ENCODE measurements at places on chromosomes 3 and 15.

DNA sequence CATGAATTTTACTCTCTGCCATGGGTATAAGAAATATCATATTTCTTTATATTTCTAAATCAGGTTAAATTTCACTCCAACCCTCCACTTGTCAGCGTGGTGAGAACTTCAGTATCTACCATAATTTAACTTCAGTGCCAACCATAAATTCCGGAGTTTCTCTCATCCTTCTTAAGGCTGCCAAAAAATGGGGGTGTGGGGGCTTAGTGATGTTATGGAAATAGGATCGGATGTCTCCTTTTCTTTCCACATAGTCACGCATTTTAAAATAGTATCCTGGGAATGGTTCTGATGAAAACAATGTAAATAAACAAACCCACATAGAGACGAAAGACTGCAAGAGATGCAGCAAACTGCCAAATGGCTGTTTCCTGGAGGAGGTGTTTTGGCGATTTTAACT lies 12.9 kb upstream of the FAM3D start:
- no peak for DNase-seq

DNA sequence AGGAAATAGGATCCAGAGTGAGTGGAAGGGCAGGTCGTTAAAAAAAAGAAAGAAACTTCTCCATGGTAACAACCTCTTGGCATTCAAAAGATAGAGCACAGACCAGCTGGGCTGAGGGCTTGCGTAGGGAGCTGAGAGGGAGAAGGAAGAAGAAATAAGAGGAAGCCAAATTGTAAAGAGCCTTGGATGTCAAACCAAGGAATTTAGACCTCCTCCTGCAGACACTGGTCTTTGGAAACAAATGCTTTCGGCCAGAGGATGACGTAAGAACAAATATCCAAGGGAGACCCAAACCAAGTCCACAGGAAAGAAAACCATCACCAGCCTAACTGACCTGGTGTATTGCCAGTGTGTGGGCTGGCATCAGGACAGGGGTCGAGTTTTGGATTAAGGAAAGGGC lies 155.2 kb downstream of the UACA start:
- no peak for DNase-seq

- no peak for DNase-seq
Observed at GRCh38 chr15:91625506-91625905, 228.0 kb upstream of the SLCO3A1 start.

GRCh38 chr3:14481018-14481645 lies 59.0 kb downstream of the GRIP2 start:
- no peak for DNase-seq

GRCh38 chr3:67739851-67740250 lies 85.4 kb upstream of the SUCLG2 start:
- no peak for DNase-seq

GRCh38 chr3:11323813-11324212 lies 51.6 kb downstream of the ATG7 start:
- no peak for DNase-seq

DNA sequence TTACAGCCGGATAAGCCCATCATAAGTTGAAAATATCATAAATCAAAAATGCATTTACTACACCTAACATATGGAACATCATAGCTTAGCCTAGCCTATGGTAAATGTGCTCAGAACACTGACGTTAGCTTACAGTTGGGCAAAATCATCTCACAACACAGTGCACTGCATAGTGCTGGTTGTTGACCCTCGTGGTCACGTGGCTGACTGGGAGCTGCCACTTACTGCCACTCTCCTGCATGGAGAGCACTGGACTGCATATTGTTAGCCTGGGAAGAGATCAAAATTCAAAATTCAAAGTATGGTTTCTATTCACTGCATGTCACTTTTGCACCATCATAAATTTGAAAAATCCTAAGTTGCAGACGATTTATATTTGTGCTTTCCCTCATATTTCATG lies 94.0 kb upstream of the CACNA2D3 start:
- DNase-seq: no peak

GRCh38 chr3:188822004-188822403 lies 349.8 kb upstream of the TPRG1 start:
- no peak for DNase-seq

DNA sequence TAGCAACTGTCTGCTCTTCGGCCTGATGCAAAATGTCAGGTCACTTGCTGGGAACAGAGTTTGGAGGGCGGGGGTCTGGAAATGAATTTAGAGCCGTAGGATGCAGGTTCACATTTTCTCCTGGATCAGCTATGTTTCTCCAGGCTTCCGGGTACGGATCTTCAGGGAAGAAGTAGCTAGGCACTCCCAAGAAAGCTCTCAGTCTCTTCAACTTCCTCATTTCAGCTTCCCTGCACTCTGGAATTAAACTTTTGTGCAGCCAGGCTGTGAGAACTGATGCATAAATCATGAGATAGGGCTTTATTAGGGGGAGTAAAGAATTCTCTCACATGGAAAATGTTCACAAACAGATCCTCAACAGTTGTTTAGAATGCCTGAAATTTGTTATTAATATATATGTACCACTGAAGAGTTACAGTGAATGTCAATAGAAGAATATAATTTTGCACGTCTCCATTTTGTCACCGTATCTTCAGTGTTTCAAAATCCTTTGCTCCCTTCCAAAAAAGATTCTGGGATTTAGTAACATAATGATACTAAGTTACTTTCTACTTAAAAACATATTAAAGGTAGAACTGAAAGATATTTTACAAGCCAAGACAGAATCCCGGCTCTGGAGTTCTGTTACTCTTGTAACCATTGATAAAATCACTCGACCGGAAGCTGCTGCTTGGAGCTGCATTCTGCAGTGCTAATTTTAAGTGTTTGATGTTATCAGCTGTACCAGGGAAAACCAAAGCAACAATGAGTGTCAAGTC lies 178.5 kb upstream of the P2RY1 start:
- DNase-seq: no peak

DNA sequence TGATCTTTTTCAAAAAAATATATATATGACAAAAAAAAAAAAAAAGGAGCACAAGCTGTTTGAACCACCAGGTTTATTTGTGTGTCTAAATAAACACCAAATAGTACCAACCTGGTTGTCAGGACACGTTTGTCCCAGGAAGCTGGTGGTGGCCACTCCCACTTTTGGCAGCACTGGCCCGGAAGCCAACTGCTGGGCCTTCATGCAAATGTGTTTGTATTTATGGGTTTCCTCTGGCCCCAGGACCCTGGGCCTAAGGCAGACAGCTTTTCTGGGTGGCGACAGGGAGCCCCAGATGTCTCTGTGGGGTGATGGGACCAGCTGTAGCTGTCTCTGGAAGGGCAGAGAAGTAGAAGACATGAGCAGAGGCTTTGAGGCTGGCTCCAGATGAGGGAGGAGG lies 31.6 kb downstream of the PRKCD start:
- DNase-seq: no peak

DNA sequence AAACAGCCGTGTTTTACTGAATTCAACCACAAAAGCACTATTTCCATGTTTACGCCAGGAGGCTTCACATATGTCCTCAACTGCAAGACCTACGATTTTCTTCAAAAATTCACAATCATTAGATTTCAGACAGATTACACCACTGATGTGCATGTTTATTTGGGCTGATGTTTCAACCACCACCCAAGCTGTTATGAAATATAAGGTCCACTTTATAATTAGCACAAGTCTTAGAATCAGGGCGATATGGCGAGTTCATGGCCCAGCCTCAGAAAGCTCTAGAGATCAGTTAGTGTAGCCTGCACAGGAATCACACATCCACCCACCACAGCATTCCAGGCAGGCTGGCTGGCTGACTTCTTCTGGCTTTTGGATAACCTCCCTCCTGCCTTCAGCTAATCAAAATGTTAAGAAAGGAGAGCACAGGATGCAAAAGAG lies 15.4 kb downstream of the SH3BP5 start:
- no peak for DNase-seq

- no peak for DNase-seq
Observed at GRCh38 chr3:96478496-96478895, 335.9 kb upstream of the EPHA6 start.

GRCh38 chr3:123347205-123347604 lies 101.7 kb downstream of the ADCY5 start:
- no peak for DNase-seq

- DNase-seq: no peak
Observed at GRCh38 chr3:178714925-178715832, 178.9 kb downstream of the KCNMB2 start.

Measured in RPMI8226 (cell line).